Esophagus mucosa (tissue), 1 donor: ENCODE measurements at places on chromosomes 7 and 10.

GRCh38 chr7:159095979-159096411, 48.7 kb downstream of the VIPR2 start:
- ATAC-seq, result no peak

GRCh38 chr10:17585016-17585415, 32.2 kb downstream of the HACD1 start:
- ATAC-seq, result no peak

DNA sequence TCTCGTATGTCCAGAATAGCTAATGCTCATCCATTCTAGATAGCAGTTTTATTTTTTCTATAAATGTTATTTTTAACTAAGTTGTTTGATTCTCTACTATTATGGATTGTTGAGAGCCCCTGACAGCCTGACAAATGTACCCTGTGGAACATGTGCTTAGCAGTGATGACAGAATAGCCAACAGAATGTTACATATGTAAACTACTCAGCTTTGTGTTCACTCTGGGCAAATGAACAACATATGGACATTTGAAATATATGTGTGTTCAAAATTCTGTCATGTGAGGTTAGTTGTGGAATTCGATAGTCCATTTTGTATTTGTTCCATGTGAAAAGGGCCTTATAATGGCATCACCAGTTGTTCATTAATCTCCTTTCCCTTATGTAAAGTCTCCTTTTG, 199.7 kb downstream of the EXOC4 start:
- no peak for ATAC-seq

DNA sequence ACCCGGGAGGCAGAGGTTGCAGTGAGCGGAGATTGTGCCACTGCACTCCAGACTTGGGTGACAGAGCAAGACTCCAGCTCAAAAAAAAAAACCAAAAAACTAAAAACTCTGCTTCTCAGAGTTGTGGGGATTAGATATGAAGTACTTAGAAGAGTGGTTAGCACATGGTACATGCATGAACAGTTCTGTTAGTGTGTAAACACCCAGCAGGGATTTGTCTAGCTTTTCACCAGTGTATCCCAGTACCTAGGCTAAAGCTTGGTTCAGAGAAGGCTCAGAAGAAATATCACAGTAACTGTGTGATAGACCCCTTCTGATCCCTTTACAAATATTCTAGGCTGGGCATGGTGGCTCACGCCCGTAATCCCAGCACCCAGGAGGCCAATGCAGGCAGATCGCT, 9.5 kb downstream of the PPIA start:
- ATAC-seq, result peak; percentile 52

DNA sequence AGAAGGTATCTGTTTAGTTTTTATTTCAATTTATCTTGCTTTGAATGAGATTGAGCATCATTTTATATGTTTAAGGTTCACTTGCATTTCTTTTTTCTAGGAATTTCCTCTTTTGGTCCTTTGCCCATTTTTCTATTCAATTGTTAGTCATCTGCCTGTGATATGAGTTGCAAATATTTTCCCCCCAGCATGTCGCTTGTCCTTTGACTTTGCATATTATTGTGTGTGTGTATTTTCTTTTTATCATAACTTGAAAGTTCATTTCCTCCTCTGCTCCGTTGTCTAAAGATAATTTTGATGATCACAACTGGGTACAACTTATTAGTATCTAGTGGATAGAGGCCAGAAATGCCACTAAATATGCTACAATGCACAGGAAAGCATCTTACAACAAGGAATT, 132.7 kb upstream of the MDFIC start:
- no peak for ATAC-seq

- ATAC-seq, result no peak
These were observed 145.0 kb upstream of the ZMIZ1 start for GRCh38 chr10:78923647-78924318.

- no peak for ATAC-seq
These were observed 252.9 kb downstream of the HGF start for GRCh38 chr7:81516898-81517297.

DNA sequence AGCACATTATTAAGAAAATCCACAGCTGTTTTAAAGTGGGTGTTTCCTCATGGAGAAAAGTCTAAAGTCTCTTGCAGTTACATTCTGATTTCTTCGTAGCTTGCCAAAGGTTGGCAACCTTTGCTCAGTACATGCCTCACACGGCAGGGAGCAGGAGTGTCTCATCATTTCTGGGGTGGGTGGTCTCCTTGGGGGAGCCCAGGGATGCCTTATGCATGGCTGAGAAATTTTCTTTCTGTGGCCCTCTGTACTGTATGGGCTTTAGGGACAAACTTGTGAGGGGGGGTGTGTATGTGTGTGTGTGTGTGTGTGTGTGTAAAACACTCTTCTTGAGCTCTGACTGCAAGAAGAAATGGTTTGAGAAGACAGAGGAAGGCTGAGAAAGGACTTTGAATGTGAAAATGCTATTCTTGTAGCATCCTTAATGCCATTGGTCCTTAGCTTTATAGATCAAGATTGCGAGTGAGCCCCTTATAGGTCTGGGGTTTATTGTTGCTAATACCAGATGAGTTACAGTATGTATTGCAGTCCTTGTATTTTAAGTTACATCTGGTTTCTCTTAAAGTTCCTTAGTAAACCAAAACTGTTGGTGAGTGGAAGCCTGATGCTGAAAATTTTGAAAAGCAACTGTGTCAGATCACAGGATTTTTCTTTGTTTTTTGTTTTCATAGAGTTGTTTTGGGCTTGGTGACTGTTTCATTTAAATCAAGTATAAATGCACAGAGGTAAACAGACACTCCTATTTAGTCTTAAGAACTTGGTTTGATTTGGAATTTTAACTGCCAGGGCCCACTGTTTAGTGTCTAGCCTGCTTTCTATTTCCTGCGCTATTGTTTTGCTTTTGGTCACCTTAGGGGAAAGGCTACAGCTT, 242.0 kb downstream of the BICC1 start:
- ATAC-seq, result no peak

- no peak for ATAC-seq
These were observed 25.9 kb downstream of the ST8SIA6 start for GRCh38 chr10:17428351-17429097.

GRCh38 chr10:28479927-28480627, 52.8 kb upstream of the WAC start:
- ATAC-seq, result no peak

DNA sequence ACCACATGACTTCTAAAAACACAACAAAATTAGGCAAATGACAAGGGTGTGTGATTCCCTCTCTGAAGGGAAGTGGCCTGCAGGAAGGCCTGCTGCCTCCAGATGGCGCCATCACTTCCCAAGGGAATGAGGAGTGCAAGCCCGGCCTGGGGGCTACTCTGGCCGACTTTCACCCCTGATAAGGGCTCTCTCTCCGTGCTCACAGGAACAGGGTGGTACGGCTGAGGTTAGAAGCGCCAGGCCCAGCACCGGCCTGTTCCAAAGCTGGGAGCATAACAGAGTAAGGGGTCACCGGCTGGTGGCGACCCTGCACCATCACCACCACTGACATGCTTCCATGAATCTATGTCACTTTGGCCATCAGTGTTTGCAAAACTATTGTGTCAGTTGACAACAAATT, 13.1 kb downstream of the RBP3 start:
- peak; percentile 34 for ATAC-seq

DNA sequence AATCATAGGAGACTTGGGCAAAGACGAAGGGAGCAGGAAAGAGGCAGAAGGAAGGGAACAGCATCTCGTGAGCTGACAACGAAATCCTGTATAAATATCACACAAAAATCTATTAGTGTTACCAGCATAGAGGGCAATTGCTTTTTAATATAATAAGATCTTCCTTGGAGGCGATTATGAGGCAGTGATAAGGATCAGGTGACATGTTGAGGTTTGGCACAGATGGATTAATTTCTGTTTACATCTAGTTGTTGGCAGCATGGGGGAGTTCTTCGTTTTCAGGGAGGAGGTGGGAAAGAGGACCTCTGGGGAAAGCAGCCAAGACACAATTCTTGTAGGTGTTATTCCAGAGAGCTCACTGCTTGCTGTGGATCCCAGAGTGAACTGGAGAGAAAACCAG, 163.8 kb downstream of the PLXNA4 start:
- ATAC-seq, result no peak

- no peak for ATAC-seq
These were observed 265.5 kb downstream of the KCNMA1 start for GRCh38 chr10:77371848-77372799.

GRCh38 chr10:96834120-96834519, 2.0 kb downstream of the LCOR start:
- ATAC-seq, result no peak

DNA sequence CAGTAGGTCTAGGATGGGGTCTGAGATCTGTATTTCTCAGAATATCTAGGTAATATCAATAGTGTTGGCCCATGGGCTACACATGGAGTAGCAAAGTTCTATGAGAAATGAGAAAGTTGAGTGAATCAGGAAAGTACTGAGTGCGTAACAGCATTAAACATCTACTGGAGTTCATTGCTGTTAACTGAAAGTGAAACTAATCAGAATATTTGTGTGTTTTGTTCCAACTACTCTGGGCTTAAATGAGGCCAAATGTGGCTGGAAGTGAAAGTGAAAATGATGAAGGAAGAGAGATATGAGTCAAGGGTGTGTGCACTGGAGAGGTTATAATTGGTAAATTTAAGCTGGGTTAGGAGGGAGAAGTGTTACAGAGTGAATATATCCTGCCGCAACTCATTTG, 46.5 kb downstream of the TMEM106B start:
- ATAC-seq, result peak; percentile 49

DNA sequence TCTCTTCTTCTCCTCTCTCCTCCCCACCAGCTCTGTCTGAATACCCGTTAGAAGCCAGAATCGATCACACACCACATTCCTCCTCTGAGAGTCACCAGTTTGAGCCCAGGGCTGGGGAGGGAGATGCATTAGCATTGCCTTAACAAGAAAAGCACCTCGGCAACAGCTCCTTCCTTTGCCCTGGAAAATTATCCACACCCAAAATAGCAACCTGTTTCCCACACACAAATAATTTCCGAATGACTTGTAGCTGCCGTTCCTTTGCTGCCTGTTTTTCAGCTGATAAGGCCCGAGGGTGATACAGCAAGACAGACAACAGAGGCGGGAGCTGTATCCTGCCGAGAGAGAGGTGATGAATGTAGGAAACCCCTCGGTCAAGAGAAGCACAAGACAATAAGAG, 91.3 kb downstream of the CPXM2 start:
- ATAC-seq, result no peak

GRCh38 chr10:90205340-90205739, 503.9 kb downstream of the KIF20B start:
- ATAC-seq, result peak; percentile 17

DNA sequence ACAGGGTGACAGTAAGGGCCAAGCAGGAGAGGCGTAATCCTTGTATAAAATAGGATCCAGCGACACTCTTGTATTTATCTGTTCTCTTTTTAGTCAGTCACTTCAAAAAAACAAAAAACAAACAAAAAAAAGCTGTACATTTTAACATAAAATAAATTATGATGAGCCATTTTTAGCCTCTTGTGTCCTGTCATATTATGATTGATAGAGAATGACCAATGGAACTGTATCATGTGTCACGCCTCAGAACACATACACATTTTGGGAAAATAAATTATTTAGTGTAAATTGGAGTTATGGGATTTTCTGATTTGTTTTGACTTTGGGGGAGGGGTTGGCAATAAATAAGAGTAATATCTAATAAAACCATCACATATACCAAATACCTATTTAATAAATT, 79.3 kb upstream of the SAMD8 start:
- ATAC-seq, result no peak

DNA sequence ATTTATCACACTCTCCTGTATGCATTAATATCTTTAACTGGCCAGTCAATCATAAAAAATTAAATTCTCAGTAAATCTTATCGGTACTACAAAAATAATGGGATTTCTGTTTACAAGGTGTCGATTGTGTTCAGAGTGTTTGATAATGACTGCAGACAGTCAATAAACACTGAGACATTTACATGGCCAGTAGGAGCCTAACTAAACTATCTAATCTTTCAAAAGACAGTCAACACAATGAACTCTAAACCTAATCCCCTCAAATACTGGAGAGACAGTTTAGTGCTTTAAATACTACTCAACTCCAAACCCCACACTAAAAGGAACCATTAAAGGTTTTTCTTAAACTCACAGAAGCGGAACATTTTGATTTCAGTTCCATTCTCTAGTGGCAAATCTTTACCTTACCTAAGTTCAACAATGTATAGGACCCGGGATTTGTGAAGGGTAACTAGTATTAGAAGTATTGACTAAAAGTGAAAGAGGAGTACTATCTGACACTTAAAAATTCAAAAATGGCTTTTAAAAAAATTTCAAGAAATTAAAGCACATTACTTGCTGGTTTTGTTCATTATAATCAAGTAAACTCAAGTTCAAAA, 37.3 kb upstream of the EXOC6 start:
- ATAC-seq, result no peak

- no peak for ATAC-seq
These were observed 1.2 kb downstream of the SLC4A2 start for GRCh38 chr7:151060416-151061212.

GRCh38 chr7:11191574-11192220, 218.0 kb downstream of the PHF14 start:
- no peak for ATAC-seq

DNA sequence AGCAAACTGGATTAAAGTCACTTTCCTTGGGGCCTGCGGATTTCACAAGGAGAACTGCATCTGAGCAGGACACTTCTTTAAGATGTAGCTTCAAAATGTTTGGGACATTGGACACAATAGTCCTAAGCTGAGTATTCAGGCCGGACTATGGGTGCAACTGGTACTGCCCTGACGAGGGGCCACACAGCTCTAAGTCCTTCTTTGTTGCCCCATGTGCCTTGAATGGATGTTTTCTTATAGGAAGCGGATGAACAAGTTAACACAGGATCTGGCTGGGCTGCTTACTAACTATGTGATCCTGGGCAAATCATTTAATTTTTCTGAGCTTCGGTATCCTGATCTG, 147.8 kb upstream of the KLF14 start:
- ATAC-seq, result no peak

GRCh38 chr7:81857385-81857784, 87.5 kb upstream of the HGF start:
- ATAC-seq, result no peak

DNA sequence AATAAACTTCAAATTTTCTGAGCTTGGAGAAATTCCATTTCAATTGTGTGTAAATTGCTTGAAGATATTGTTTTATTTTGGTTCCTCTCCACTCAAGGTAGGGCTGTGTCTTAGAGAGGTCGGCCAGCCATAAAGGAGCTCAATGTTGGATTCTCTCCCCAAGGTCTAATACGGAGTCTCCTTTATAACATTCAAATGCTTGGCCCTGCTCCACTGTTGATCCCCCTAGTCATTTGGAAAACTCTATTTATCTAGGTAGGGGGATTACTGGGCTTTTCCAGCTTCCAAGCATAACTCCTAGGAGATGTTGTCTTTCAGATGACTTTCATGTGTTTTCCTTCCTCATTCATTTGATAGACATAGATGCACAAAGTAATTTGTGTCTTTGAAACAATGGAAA, 170.9 kb downstream of the LRMDA start:
- ATAC-seq, result no peak

DNA sequence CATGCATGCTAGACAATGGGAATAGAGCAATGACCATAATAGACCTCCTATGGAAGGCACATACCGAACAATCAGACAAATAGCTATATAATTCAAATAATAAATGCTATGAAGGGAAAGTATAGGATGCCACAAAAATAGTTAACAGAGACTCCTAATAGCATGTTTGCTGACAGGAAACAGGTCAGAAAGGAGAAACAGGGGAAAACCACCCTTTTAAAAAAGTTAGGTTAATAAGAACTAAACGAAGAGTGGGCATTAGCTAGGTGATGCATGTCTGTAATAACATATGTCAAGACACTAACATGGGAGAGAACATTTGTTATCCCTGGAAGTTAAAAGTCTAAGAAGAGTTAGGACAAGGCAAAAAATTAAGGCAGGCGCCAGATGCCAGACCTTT, 58.9 kb downstream of the ABI1 start:
- no peak for ATAC-seq
